GDM1 (cell line): ENCODE measurements at places on chromosomes 11 and 22.

- no peak for DNase-seq
Observed at GRCh38 chr11:44005956-44006355, 41.8 kb upstream of the ACCSL start.

- DNase-seq, result no peak
Observed at GRCh38 chr11:1127664-1128162, 30.0 kb upstream of the MUC5AC start.

- no peak for DNase-seq
Observed at GRCh38 chr11:102921587-102922220, 33.8 kb downstream of the MMP13 start.

DNA sequence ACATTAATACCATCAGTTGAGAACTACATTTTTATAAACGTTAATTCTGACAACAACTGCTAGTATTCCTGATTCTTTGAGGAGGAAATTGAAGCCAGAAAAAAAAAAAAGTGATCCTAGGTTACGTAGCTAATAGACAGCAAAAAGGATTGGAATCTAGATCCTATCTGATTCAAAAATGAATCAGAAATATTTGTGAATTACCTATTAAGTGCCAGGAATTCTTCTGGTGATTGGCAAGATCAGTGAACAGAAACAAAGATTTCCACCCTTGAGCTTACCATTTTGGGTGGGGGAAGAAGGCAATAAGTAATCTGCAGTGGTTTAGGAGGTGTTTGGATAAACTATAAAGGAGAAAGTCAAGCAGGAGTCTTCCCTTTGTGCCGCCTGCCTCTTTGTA, 63.9 kb upstream of the LARGE1 start:
- DNase-seq, result no peak

DNA sequence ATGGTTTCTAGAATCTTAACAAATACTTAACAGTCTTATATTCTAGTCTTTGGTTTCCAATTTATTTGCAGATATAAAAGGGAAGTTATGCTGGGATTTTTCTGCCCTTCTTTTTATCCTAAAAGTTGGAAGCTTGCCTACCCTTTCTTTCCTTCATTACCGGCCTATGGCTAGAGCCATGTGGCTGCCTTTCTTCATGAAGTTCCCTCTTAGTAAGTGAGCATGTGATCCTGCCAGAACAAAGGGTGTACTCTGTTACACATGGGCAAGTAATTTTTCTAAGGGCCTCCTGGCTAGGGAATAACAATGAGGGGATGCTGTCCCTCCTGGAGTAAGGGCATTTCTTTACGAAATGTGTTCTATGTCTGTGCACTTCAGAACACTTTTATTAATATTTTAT, 252.1 kb upstream of the PITPNB start:
- DNase-seq, result no peak
